ENCODE measurements at places on chromosomes 1 and 21.

GRCh38 chr1:247088967-247089366 lies 10.4 kb upstream of the ZNF670 start:
- no peak for DNase-seq

DNA sequence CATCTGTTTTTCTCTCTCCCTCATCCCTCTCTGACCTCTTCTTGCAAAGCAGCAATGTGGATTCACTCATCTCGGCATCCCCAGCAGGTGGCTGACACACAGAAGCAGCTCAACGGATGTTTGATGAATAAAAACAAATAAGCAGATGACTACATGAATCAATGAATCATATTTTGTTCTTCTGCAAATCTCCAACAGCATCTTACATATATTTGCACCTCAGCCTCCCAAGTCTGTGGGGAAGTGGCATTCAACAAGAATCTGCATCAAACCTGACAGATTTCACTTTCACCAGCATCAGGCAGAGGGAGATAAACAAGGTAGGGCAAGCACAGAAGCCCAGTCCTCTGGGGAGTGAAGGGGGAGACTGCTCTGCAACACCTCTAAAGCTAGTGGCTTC lies 34.0 kb downstream of the CAPN8 start:
- DNase-seq = no peak

- DNase-seq = no peak
Measured at GRCh38 chr1:180909005-180909414, 3.7 kb upstream of the KIAA1614 start.

GRCh38 chr1:168220470-168220871 lies 5.3 kb upstream of the SFT2D2 start:
- no peak for DNase-seq

DNA sequence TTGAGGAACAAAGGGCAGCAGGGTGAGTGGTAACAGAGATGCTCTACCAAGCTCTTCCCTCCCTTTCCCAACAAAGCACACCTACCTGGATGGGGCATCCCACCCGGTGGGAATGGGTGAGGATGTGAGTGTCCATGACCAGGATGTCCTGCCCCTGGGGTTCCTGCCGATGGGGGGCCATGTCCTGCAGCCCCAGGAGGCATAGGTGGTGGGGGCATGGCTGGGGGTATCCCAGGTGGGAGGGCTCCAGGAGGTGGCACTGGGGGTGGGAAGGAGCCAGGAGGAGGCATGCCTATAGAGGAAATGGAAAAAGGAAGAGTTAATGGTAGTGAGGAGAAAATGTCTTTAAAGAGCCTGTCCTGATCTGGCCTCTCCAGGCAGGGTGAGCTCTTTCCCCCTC lies 1.9 kb downstream of the SF3B4 start:
- no peak for DNase-seq

DNA sequence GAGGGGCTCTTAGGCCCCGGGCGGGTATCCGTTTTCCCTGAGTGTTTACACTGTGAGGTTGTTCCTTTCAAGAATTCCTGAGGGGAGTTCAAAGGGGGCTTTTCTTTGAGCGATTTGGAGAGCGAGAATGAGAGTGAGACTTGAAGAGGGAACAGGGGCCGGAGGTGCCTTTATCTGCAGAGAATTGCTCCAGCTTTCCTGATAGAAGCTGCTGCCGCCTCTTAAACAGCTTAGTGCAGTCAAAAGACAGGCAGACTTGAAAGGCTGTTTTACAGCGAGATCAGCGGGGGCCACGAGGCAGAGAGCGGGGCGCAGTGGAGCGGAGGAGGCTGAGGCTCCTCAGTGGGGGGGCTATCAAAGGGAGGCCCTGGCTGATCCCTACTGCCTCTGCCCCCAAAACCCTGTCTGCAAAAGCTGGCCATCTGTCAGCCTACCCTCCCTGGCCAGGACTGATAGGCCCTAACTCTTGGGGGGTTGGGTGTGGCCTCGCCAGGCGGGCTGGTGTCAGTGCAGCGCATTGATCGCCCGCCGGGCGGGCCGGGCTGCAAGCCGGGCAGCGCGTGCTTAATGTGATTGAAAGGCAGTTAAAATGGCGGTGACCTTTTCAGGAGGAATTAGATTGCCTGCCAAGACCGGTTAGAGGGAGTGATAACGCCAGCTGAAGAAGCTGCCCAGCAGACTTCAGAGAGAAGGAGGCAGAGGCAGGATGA lies 36.4 kb downstream of the TMEM53 start:
- DNase-seq = no peak

DNA sequence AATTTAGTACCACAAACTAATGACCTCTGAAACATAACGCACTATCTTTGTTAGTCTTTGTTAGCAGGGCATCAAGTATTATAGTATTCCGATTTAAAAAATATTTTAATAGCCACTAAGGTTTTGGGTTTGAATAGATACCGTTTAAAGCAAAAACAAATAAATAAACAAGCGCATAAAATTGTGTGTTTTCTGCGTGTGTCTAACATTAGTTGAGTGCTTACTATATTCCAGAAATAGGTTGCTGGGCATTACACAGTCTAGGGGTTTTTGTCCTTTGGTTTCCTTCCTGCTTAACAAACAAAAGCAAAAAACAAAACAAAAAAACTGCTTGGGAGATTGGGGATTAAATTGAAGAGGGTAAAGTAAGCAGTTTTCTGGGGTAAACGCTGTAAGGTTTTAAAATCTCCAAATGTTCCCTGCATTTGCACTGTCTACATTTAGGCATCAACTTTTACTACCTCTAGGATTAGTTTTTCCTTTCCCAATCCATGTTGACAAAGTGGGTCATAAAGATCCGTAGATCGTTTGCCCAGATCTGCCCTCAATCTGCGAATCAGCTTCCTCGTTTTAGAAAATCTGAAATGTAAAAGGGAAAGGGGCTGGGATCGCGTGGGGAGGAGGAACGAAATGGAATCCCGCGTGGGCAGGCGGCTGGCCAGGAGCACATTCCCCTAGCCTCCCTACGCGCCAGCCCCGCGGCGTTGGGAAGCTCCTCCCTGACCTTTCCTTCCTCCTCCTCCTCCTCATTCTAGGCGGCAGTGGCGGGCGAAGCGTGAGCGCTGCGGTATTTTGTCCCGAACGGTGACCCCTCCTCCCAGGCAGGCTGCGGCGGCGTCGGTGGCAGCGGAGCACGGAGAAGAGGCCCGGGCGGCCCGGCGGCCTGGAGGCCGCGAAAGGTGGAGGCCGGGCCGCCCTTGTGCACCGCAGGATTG lies at the start of gene KCTD3:
KCTD3 (plus strand) TSS at position 749 of the 935 bp plus-strand sequence. CDS start 382 bp downstream, outside the sequence.
- peak; percentile 40 for DNase-seq

DNA sequence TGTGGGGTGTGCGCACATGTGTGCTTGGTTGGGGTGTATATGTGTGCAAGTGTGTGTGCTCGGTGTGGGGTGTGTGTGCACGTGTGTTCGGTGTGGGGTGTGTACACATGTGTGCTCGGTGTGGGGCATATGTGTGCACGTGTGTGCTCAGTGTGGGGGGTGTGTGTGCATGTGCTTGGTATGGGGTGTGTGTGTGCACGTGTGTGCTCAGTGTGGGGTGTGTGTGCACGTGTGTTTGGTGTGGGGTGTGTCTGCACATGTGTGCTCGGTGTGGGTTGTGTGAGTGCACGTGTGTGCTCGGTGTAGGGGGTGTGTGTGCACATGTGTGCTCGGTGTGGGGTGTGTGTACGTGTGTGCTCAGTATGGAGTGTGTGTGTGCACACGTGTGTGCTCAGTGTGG lies 77.5 kb downstream of the PRDM16 start:
- no peak for DNase-seq

DNA sequence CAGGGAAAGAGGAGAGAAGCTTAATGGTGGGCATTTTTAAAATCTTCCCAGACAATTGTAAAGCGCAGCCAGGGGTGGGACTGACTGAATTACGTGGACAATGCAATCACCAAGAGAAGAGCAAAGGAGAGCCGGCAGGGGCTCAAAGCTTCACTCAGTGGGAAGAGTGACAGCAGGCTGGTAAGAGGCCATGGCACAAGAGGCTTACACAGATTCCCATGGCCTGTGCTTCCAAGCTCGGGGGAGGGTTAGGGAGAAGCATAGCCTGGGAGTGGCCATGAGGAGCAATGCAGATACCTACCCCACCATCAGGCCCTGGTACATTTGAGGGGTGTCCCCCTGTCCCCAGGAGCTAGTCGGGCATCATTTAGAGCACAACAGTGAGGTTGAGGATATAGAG lies 27.1 kb upstream of the SEC16B start:
- DNase-seq = no peak

GRCh38 chr1:202589190-202589930 lies 120.9 kb downstream of the SYT2 start:
- no peak for DNase-seq

DNA sequence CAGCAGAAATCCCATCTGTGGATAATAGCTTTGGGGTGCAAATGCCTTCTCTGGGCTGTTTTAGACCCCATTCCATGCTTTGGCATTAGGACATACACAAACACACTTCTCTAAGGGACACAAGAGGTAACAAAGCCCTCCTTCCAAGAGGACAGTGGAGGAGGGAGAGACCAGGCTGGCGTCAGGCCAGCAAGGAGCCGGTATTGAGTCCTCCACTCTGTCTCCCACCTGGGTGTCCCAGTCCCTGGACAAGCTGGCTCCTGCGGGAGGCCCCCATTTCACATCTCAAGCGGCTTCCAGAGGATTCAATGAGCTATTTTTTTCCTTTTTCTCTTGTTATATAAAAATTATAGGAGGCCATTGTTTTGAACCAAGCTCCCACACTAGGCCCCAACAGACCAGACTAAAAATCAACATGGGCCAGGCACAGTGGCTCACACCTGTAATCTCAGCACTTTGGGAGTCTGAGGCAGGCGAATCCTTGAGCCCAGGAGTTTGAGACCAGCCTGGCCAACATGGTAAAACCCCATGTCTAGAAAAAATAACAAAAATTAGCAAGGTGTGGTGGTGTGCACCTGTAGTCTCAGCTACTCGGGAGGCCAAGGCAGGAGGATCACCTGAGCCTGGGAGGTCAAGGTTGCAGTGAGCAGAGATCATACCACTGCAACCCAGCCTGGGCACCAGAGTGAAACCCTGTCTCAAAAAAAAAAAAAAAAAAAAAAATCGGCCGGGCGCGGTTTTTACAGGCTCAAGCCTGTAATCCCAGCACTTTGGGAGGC lies 142.9 kb downstream of the TOMM20 start:
- no peak for DNase-seq

GRCh38 chr1:161725908-161726472 lies 4.6 kb downstream of the FCRLB start:
- no peak for DNase-seq

- DNase-seq = no peak
Measured at GRCh38 chr1:175783126-175783722, 39.8 kb upstream of the TNR start.

GRCh38 chr1:16903458-16903796 lies 7.6 kb downstream of the RNU1-2 start:
- no peak for DNase-seq

DNA sequence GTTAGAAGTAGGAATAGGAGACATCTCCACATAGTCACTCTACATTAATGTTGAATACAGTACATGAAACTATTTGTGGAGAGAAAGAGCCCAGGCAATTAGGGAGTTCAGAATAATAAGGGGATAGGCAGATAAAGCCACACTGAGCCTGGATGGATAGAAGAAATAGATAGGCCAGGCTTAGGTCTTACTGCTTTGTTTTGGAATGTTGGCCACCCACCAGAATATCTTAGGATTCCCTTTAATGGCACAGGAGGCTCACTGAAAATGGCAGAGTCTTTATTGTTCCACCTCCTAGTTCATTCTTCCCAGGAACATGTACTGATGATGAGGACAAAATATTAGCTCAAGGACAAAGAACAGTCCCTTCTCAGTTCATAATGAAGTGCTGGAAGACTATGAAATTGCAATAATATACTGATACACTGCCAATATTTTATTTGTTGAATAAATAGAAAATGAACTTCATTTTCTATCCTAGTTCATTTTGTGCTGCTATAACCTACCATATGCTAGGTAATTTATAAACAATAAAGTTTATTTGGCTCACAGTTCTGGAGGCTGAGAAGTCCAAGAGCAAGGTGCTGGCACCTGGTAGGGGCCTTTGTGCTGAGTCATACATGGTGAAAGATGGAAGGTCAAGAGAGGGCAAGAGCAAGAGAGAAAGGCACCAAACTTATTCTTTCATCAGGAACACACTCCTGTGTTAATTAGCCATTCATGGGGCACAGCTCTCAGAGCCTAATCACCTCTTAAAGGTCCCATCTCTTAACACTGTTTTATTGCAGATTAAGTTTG lies 87.3 kb downstream of the TBX15 start:
- DNase-seq = no peak

GRCh38 chr1:202291961-202292712 lies 49.6 kb downstream of the UBE2T start:
- DNase-seq = no peak

DNA sequence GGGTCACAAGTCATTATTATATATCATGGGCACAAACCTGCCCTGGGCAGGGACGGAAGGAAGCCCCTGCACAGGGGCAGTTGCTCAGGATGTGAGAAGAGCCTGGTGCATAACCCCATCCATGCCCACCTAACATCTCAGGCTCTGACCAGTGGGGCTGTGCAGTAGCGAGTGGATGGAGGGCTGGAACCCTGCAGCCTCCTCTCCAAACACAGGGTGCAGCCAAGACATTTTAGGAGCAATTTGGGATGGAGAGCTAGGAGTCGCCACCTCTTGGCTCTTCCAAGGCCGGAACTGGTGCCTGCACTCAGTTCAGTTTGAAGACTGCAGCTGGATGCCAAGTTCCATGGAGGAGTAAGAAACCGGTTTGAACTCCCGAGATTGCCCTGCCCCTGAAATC lies 2.8 kb downstream of the MX1 start:
- DNase-seq = no peak

DNA sequence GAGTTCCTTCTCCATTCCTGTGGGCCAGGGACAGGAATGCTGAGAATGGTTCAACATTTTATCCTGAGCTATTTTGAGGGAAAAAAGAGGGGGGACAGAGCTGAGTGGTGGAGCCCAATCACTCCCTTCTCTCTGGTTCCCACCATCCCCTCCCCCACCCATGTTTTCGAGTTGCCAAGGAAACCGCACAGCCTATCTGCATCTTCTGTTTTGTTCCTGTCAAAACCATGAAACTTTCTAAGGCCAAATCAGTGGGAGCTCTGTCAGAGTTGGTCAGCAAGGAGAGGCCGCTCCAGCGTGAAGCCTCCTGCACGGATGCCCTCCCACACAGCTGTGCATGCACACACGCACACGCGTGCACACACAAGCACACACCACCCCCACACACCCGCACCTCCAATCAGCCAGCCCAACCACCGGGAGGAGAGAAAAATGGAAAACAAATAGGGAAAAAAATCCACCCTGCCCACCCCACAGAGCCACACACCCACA lies 54.5 kb upstream of the ATP2B4 start:
- DNase-seq = no peak

GRCh38 chr1:6116137-6116536 lies 64.0 kb downstream of the CHD5 start:
- DNase-seq = no peak

GRCh38 chr21:26280148-26280547 lies 109.6 kb upstream of the APP start:
- DNase-seq = no peak

GRCh38 chr1:85199667-85200462 lies 951 bp downstream of the SYDE2 start:
- no peak for DNase-seq

Data from stimulated activated CD4-positive, alpha-beta T cell treated with anti-CD3 and anti-CD28 coated beads, Interleukin-2, amount 100 ng/mL, for 48 hours (primary cell).